Gastrocnemius medialis (tissue), 4 donors: ENCODE measurements at places on chromosomes 3 and 15. TPM values are rescaled to one million over a fixed set of nuclear protein-coding genes. Genes with fewer than 3 reads are reported as not detected.

- no peak for DNase-seq
These were observed 728.6 kb downstream of the ROBO1 start for GRCh38 chr3:79039192-79039591.

DNA sequence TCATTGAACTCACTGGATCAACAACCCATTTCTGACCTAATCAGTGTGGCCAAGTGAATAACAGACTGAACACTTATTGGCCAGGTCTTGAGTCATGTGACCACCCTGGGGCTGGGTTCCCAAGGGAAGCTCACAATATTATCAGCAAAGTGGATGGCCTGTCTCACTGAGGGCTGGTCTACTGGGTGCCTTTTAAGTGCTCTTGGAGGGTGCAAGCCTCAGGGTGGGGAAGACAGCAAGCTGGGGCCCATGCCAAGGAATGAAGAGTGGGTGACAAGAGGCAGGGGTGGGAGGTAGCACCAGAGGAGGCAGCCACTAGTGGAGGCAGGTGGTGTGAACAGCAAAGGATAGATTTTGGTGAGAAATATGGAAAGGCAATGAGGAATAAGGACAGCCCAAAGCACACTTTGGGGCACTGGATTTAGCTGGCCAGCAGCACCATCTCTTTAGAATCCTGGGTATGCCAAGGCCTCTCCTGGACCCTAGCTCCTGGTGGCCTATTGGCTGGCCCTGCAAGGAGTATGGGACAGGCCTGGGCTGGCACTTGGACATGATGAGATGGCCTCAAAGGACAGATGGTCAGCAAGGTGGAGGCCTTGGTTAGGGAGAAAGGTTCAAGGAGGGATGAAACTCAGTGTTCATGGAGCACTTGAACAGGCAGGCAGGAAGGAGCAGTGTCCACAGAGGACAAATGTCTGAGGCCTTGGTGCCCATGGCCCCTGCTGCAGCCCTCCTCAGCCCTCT is 34.2 kb downstream of the HMCES start:
- DNase-seq: no peak

GRCh38 chr15:90219421-90220141 is 14.2 kb downstream of the CIB1 start:
- DNase-seq: no peak

GRCh38 chr3:58576716-58577115 is 475 bp downstream of the FAM107A start:
- no peak for DNase-seq

DNA sequence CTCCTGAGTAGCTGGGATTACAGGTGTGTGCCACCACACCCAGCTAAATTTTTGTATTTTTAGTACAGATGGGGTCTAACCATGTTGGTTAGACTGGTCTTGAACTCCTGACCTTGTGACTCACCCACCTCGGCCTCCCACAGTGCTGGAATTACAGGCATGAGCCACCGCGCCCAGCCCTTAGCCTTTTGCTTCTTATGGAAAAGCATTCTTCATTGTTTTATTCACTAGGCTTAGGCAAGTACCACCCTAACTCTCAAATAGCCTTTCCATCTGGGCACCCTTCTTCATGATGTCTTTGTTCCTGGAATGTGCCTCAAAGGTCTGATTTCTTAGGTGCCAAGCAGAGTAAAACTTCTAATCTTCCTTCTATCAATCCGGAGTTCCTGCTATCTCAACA is 641.8 kb downstream of the FHIT start:
- no peak for DNase-seq

DNA sequence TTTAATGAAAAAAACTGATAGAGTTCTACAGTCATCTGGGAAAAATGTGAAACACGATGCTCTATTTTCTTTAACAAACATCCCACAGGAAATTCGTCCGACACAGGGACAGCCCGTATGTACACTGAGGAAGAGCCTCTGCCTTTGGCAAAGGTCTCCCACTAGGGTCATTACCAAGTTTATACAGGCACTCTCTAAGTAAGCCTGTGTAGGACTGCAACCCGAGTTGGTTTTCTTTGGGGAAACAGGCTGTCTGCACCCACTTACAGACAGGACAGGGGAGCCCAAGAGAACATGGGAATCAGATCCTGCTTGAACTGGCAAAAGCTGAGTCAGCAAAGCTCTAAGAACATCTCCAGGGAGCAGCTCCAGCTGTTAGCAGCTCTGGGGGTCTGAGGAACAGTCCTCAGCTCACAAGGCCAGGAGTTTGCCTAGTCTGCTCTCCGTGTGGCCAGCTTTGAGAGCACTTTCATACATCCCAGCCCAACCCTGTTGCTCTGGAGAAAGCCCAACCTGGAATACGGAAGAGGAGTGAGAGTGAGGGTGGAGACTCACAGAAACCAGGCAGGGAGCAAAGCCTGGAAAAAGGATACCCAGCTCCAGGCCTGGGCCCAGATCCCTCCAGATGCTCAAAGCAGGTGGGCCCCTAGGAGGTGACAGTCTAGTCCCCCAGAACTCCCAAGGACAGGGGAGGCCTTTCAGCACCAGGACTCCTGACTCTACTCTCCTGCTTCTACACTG is 1.9 kb downstream of the TBC1D2B start:
- DNase-seq: peak; percentile 35

DNA sequence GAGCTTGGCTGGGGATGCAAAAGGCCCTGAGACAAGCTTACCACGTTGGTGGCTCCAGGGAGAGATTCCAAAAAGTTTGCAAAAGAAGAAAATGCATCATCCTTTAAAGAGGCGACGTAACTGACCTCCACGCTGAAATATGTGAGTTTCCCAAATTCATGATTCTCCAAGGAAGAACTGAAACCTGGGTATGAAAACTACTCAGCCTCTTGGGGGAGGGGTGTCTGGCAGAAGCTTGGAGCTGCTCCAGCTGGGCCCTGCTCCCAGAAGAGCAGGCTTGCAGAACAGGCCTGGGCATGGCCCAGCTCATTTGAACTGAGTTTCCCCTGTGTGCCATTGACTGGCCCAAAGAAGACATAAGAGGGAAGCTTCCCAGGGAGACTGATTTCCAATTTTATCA is 20.5 kb downstream of the CPN2 start:
- DNase-seq: no peak

TLE3 gene
- 17.4 TPM for total RNA-seq

DNA sequence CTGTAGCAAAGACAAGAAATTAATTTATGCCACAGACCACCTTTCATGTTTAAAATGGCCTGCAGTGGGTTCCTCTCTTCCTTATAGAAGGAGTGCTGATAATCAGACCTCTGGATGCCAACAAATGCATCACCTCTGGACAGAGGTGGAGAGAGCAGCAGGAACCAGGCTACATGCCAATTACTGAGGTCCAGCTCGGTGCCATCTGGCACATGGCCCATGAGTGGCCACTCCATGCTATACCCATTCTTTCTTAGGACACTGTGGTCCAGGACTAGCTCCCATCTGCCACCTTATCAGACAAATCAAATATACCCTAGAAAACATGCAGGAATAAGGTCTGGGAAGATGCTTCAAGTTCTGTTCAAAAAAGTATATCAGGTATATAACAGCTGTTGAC is 60.7 kb downstream of the TBC1D2B start:
- no peak for DNase-seq
